ENCODE measurements at places on chromosomes 11 and 22.

- DNase-seq, result no peak
Observed at GRCh38 chr22:49369726-49370626, 457.7 kb downstream of the BRD1 start.

DNA sequence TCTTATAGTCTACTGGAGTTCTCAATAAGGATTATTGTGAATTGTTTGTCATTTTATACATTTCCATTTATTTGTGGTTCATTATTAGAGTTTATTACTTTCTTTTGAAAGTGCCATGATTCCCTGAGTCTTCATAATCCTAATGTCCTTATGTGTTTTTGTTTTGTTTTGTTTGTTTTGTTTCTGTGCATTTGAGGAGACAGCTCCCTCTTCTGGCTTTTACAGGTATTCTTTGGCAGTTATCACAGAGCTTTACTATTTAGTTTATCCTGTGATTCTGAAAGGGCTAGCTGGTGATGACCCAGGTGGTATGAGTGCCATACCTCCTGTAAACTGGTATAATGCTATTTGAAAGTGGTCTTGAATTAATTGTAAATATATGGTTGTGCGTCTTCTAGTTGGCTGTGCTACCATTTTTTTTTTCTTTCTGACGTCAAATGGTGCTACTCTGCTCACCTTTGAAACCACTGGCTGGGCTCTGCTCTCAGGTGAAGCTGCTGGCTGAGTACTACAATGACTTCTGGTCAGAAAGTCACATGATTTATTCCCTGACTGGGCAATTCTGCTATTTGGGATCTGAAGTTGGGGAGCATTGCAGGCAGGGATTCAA, 751.2 kb downstream of the JRKL start:
- DNase-seq, result no peak

GRCh38 chr22:47155131-47155885, 392.9 kb downstream of the TBC1D22A start:
- no peak for DNase-seq

- peak; percentile 92 for DNase-seq
Observed at GRCh38 chr11:122101625-122102291, 14.3 kb downstream of the BLID start.

DNA sequence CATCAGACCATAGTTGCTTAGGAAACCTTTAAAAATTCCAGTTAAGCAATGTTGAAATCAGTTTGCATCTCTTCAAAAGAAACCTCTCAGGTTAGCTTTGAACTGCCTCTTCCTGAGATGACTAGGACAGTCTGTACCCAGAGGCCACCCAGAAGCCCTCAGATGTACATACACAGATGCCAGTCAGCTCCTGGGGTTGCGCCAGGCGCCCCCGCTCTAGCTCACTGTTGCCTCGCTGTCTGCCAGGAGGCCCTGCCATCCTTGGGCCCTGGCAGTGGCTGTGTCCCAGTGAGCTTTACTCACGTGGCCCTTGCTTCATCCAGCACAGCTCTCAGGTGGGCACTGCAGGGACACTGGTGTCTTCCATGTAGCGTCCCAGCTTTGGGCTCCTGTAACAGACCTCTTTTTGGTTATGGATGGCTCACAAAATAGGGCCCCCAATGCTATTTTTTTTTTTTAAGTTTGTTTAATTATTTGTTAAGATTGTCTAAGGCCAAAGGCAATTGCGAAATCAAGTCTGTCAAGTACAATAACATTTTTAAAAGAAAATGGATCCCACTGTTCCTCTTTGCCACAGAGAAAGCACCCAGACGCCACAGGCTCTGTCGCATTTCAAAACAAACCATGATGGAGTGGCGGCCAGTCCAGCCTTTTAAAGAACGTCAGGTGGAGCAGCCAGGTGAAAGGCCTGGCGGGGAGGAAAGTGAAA, 73.4 kb downstream of the NCAPD3 start:
- no peak for DNase-seq
